Eye (tissue), 1 donor: ENCODE measurements at places on chromosomes 7 and 10.
A peak's percentile ranks its signal among the peaks of the same experiment; 100 is the strongest.

- no peak for DNase-seq
Measured at GRCh38 chr10:80690434-80690833, 152.7 kb downstream of the SH2D4B start.

- DNase-seq: no peak
Measured at GRCh38 chr7:71718563-71718962, 586.6 kb downstream of the GALNT17 start.

DNA sequence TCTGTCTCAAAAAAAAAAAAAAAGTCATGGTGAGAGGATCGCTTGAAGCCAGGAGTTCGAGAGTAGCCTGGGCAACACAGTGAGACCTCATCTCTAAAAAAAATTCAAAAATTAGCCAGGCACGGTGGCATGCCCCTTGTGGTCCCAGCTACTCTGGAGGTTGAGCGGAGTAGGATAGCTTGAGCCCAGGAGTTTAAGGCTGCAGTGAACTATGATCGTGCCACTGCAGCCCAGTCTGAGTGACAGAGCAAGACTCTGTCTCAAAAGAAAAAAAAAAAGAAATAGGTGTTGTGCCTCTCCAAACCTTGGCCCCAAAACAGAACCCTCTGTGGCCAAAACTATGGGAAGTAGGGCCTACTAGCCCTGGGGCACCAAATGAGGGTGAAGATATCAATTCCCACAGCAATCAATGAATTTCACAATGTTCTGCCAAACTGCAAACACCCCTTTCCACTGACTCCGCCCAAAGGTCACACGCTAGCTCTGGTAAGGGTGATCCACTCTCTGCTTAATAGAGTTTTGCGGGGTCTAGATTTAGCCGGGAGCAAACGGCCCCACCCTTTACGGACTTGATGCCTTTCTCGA lies 16.9 kb downstream of the SSC4D start:
- DNase-seq: no peak

DNA sequence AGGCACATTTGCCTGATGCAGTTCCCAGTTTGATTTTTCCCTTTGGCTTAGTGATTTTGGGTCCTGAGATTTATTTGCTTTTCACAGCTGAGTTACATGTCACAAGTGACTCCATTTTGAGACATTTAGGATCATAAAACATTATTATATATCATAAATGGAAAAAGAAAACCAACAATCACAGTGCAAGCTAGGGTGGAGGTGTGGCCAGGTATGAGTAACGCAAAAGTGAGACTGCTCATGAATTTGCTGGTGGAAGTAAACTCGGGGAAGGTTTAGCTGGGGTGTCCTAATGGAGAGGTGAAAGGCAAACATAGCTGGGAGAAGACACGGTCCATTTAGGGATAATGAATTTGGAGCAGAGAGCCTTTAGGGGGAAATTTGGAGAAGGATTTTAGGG lies 21.7 kb upstream of the UCN3 start:
- no peak for DNase-seq

DNA sequence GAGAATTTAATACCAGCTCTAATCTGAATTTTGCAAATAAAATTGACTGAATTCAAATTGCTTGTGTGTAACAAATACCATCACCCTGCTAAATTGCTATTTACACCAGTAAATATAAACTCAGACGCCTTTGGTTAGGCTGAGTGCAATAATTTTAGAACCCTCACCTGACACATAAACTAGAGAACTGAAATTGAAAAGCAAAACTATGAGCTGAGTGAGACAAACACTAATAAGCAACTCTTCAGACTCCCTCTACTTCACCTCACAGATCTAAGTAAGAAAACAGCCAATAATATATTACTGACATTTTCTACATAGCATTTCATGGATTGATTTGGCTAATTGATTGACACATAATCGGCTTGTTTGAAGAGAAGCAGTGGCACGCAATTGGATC lies 621.2 kb downstream of the REEP3 start:
- no peak for DNase-seq

DNA sequence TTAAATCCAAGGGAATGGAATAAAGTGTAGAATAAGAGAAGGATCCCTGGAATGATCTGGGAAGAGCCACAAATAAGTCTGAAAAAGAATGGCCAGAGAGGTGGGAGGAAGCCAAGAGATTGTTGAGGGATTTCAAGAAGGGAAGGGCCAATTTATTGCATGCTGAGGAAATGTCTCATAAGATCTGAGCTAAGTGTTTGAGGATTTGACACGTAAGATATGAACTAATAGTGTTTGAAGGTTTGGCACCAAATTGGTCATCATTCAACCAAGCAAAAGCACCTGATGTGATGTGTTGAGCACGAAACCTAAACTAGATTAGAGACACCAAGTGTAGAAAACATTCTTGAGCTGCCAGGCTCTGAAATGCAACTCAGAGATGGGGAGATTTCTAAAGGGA lies 97.9 kb downstream of the TSPAN12 start:
- no peak for DNase-seq

- DNase-seq: peak; percentile 52
Measured at GRCh38 chr7:102451371-102452054, 13.2 kb downstream of the ALKBH4 start.

DNA sequence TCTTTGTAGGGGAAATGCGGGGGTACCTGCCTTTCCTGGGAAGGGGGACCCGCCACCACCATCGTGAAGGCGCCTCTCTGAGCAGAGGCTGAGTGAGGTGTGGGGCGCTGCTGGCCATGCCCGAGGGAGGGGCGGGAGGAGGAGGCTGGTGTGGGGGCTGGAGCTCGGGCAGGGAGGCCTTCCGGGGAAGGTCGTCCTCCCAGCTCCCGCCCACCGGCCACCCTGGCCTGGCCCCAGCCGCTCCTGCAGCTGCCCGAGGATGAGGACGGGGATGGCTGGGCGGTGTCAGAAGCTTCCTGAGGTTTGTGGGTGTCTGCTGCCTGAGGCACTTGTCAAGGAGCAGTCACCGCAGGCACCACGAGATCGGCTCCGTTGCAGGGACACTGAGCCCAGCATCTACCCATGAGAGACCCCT lies 11.4 kb downstream of the PWWP2B start:
- peak; percentile 45 for DNase-seq

DNA sequence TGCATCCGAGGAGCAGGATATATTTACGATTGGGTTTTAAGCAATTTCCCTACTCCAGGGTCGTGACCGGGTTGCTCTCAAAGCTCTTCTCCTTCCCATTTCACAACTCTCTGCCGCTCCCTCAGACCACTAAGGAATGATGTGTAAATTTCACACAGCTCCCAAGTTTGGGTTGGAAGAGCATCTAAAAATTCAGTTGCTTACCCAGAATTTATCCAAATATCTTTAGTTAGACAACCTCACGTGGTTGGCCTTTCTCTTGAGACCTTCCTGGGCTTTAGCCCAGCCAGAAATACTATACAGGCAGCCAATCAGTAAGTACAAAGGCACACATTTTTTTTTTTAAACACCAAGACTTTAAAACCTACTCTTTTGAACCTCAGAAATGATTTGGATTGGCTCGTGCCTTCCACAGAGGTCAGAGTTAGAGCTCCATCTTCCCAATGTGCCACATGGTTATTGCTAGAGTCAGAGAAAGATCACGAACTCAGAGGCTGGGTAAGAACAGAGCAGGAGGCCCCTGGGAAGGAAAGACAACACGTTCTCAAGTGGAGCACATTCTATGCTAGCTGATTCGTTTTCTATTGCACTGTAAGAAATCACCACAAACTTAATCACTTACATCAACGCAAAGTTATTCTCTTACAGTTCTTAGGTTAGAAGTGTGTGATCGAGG lies 335.4 kb upstream of the MGMT start:
- DNase-seq: peak; percentile 37

DNA sequence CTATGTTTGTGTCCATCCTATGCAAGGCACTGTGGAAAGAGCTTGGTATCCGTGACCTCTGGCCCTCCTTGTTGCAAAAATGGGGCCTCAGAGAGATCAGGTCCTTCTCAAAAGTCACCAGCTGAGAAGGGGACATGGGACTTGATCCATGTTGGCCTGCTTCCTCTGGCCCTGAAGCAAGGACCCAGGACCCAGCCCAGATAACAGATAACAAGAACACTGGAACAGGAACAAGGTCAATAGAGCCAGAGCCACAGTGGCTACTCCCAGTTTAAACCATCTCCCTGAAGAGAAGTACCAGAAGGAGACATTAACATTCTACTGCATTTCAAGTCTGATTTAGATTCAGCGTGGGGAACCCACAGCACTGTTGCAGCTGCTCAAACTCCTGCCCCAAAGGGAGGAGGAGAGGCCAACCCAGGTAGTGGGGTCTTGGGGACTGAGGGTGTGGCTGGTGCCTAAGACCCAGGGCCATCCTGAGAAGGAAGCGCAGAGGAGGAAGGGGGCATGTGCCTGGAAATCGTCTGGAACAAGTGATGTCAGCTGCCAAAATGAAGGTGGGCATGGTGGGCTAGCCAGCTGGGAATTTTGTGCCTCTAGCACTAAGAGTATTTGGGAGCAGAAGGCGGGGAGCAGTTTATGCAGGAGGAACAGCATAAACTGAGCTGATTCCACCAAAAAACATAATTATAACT lies 61.2 kb downstream of the VSTM4 start:
- DNase-seq: no peak

GRCh38 chr10:29737074-29737593 lies 102.4 kb upstream of the SVIL start:
- DNase-seq: no peak

- no peak for DNase-seq
Measured at GRCh38 chr10:87861566-87861952, 1.8 kb downstream of the KLLN start.

- no peak for DNase-seq
Measured at GRCh38 chr10:119501690-119502089, 40.8 kb downstream of the RGS10 start.

GRCh38 chr10:71526653-71527052 lies 129.9 kb downstream of the CDH23 start:
- DNase-seq: no peak

GRCh38 chr10:131695496-131696165 lies 205.2 kb upstream of the PPP2R2D start:
- DNase-seq: no peak

GRCh38 chr10:122054048-122055025 lies 65.4 kb downstream of the TACC2 start:
- DNase-seq: peak; percentile 59

DNA sequence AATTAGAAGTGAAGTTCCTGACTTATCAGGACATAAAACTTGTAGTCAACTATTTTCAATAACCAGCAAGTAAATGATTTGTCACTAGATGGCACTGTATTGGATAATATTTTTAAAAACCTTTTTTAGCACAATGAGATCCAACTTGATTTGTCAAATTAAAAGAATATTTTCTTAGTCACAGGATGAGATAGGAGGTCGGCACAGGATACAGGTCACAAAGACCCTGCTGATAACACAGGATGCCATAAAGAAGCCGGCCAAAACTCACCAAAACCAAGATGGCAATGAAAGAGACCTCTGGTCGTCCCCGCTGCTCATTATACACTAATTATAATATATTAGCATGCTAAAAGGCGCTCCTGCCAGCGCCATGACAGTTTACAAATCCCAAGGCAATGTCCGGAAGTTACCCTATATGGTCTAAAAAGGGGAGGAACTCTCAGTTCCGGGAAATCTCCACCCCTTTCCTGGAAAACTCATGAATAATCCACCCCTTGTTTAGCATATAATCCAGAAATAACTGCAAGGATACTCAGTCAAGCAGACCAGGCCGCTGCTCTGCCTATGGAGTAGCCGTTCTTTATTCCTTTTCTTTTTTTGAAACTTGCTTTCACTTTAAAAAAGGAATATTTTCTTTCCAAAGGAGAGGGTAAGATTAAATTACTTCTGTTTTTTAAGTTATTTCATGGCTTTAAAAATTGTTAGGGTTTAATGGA lies 255.7 kb upstream of the MKLN1 start:
- no peak for DNase-seq

- DNase-seq: peak; percentile 19
Measured at GRCh38 chr7:138556771-138557484, 96.9 kb downstream of the TRIM24 start.

DNA sequence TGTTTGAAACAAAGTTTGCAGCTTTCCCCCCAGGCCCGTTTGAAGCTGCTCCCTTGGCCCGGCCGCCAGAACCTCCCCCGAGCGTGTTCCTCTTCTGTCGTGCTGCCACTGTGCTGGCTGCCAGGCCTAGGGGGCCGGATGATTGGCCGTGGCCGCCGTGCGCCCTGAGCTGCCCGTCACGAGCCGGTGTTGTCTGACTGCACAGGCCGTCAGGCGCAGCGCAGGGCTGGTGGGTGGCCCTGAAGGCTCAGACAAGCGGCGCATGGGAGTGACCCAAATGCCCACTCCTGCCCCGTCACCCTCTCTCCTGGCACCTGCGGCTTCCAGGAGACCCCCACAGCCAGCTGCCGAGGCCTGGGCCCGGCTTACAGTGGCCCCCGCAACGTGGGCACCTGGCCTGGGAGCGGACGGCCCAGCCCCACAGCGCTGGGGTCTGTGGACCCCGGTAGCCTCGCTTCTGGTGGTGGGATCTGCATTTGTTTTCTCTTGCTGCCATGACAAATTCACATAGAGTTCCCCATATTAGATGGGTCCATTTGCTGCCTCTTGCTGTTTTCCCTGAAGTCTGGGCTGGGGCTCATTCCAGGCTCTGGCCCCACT lies 13.1 kb downstream of the JAKMIP3 start:
- DNase-seq: no peak
